ENCODE measurements at places on chromosomes 2 and 18.

- no peak for DNase-seq
Observed at GRCh38 chr2:186623084-186623483, 33.2 kb downstream of the ITGAV start.

- no peak for DNase-seq
Observed at GRCh38 chr18:77346208-77346810, 96.7 kb downstream of the GALR1 start.

DNA sequence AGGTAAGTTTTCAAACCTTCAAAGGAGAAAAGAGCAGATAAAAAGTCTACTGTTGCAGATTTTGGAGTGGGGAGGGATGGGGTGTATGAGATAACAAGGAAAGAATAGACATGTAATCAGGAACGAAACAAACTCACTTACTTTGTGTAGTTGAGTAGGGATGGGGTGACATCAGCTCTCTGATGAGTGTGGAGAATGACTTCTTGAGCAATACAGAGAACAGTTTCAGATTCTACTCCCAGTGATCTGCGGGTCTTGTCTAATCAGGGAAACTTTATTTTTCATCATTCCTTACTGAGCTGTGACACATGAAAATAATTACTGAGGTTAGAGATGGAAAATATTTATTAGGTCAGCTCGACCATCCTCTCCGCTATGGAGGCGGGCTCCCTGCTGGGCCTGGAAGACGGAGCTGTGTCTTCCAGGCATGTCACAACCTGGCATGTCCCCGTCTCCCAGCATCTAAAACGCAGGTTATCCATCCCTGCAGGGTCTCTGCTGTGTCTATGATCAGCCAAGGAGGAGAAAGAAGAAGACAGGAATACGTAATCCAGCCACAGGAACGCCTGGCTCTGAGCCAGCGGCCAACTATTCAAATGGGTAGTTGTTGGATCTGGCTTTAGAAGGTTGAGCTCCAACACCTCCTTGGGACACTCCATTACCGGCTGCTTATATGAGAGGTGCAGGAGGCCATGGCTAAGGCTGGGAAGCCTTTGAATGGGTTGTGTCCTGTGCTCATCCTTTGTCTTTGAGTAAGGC lies 99.0 kb upstream of the SATB2 start:
- no peak for DNase-seq

GRCh38 chr2:9114458-9114857 lies 92.2 kb upstream of the ASAP2 start:
- no peak for DNase-seq

GRCh38 chr18:46756559-46757201 lies at the start of gene ST8SIA5:
Gene ST8SIA5, minus strand, starts transcription at chr18:46757053. Its CDS starts 545 bp downstream, at chr18:46756508.
- DNase-seq, result peak; percentile 88

DNA sequence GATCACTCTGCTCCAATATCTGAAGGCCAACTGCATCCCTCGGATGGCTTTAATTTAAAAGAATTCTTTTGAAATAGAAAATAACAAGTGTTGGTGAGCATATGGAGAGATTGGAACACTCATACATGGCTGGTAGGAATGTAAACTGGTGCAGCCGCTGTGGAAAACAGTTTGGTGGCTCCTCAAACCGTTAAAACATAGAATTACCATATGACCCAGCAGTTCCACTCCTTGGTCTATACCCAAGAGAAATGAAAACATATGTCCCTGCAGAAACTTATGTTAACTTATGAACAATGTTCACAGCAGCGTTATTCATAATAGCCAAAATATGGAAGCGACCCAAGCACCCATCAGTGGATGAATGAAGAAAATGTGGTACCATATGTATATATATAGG lies 60.1 kb downstream of the NPAS2 start:
- DNase-seq, result no peak

DNA sequence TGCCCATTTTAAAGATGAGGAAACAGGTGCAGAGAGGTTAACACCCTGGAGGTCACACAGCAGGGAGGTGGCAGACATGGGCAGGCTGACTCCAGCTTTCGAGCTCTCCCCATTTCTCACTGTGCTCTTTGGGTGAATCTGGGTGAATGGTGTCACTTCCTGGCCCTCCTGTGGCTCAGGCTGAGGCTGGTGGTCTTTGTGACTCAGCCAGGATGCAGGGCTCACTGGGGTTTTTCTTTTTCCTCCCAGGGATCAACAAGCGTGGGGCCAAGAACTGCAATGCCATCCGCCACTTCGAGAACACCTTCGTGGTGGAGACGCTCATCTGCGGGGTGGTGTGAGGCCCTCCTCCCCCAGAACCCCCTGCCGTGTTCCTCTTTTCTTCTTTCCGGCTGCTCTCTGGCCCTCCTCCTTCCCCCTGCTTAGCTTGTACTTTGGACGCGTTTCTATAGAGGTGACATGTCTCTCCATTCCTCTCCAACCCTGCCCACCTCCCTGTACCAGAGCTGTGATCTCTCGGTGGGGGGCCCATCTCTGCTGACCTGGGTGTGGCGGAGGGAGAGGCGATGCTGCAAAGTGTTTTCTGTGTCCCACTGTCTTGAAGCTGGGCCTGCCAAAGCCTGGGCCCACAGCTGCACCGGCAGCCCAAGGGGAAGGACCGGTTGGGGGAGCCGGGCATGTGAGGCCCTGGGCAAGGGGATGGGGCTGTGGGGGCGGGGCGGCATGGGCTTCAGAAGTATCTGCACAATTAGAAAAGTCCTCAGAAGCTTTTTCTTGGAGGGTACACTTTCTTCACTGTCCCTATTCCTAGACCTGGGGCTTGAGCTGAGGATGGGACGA lies 13.2 kb downstream of the ITM2C start:
- no peak for DNase-seq

DNA sequence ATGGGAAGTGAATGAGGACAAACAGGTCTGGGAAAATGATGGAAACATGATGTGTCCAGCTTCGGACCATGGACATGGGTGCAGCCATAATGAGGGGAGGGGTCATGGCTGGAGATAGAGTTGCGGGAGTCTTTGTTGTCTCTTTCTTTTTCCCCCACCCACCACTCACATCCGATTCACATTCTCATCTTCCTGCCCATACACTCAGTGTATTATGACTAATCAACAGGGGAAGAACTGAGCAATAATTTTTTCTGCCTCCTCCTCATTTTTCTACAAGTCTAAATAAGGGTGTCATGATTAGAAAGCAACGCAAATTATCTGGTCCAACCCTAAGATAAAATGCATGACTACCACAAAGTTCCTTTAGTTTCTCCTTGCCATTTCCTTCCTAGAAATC lies 5.7 kb upstream of the SERPINB2 start:
- DNase-seq, result no peak

- no peak for DNase-seq
Observed at GRCh38 chr2:37779611-37780386, 108.4 kb upstream of the CDC42EP3 start.

DNA sequence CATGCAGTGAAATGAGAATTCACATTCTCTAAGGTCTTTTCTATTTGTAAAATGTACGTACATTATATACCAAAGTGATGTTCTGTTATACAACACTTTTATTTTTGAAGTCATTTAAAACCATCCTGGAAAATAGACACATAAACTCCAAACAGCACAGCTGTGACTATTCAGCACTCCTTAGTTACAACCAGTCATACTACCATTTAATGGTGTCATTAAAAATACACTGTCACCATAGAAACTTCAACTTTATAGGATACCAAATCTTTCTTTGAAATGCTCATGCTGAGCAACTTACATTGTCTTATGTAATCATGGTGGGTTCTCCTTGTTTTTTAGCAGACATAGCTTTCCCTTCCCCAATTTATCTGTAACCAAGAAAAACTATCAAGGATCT lies 85.3 kb downstream of the METTL4 start:
- no peak for DNase-seq

GRCh38 chr18:31736630-31737029 lies 24.1 kb downstream of the SLC25A52 start:
- DNase-seq, result no peak

DNA sequence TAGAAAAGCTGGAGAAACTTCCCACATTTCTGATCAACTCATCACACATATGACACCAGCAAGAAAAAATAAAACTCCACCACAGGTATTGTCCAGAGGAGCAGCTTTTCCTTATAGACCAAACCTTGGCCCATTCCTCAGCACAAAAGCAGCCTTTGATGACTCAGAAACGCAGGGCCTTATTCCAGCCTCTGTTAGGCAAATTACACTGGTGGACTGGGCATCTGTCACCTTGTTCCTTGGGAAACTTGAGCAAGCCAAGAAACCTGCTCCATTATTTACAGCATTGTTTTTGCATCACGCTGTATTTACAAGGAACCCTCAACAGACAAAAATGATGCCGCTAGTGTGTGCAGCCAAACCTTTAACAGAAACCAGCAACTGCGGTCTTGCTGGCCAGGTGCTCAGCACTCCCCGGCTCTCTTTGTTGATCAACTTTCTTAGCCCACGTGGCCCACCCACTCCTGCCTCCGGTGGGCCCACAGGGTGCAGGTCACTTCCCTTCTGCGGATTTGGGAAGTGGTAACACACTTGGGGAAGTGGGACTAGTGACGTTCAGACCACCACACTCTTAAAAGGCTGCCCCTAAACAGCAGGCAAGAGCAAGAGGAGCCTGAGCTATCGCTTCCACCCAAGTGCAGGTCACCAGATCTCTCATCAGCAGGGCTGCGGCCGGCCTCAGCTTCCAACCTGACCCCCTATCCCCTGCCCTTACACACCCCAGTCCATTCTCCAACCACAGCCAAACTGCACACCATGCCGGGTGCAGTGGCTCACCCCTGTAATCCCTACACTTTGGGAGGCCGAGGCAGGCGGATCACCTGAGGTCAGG lies 1.5 kb downstream of the AP1S3 start:
- DNase-seq, result no peak

DNA sequence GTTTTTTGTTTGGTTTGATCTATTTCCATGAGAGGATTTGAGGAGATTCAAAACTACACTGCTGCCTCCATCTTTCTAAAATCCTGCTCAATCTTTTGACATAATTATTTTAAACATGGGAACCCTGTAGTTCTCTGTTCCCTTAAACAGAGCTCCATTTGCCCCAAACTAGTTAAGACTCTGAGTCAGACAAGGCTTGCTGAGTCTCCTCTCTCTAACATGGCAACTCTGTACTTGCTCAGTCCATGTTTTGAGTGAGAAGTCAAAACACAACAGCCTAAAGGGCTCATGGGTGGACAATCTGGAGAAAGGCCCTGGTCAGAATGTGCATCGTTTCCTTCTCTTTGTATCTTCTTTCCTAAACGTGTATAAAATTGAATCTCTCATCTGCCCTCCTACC lies 7.1 kb upstream of the STAMBP start:
- DNase-seq, result no peak

DNA sequence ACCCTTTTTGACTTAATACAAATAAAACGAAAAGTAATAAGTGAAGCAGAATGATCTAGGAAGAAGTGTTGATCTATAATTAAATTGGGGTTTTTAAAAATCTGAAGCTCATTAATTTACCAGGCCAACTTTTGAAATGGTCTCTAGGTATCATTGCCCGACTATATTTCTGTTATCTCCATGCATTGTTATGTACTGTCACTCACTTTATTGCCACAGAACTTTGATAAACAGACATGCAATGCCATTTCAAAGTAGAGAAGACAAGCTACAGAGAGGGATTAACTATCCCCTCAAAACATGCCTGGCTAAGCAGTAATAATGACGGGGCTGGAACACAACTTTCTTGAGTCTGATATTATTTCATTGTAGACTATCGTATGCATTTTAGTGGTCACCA lies 147.6 kb upstream of the ITGA4 start:
- no peak for DNase-seq

DNA sequence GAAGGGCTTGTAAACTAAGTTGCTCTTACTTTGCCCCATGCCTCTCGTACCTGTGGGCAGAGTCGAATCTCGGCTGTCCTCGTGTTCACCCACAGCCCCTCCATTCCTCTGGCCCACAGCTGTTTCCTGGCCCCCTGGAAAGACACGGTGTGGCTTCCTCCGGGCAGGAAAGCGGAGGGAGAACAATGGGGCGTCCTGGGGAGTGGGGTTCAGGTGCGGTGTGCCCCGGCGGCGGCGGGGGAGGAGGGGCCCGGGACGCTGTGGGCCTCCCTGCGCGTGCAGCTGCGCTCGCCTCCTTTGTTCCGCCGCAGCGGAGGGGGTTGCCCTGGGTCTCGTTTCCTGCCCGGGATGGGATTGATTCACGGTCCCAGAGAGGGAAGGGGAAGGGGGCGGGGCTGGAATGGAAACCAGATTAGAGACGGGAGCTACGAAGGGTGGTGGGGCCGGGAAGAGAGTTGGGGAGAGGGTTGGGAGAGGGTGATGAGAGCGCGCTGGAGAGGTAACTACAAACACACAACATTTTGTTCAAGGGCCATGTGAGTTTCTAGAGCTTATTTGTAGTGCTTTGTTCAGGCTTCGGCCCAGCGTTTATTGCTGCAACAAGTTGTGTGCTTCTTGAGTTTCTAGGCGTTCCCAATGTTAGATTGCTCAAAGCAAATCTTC lies 796 bp downstream of the MYO1B start:
- peak; percentile 68 for DNase-seq

GRCh38 chr2:173159791-173160463 lies 84.3 kb downstream of the MAP3K20 start:
- DNase-seq, result peak; percentile 2

GRCh38 chr2:85584857-85585780 lies 888 bp downstream of the VAMP5 start:
- no peak for DNase-seq

GRCh38 chr2:200300638-200301314 lies 5.7 kb upstream of the SPATS2L start:
- peak; percentile 17 for DNase-seq

GRCh38 chr18:49071317-49071716 lies 120.6 kb upstream of the SMAD7 start:
- no peak for DNase-seq

- peak; percentile 53 for DNase-seq
Observed at GRCh38 chr18:48663931-48664847, 125.4 kb downstream of the CTIF start.

DNA sequence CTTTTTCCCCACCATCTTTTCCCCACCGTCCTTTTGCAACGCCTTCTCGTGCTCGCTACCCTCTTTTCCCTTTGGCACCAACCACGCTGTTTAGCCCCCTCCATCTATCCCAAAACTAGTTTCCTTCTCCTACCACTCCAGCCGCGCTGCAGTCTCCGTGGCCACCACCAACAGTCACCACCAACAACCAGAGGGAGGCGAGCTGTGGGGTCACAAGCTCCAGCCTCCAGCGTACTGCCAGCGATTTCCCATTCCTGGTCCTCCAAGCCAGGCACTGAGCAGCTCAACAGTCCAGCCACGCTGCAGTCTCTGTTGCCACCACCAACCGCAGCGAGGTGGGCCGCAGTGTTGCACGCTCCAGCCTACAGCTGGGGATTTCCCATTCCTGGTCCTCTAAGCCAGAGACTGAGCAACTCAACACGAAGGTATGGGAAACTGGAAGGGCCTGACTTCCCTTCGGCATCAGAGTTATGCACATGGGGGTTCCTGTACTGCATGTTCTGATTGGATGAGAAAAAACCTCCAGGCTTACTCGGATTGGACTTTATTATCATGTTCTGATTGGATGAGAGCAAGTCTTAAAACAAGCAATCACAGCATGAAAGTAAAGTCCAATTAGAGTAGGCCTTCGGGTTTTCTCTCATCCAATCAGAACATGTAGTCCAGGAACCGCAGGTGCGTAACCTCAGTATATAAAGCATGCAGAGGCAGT lies 42.3 kb upstream of the IMP4 start:
- no peak for DNase-seq

- no peak for DNase-seq
Observed at GRCh38 chr2:38600921-38601455, 1.7 kb downstream of the HNRNPLL start.

All from NCI-H345 (cell line).